ENCODE measurements at places on chromosomes 7 and 10. TPM values are rescaled to one million over a fixed set of nuclear protein-coding genes. Genes with fewer than 3 reads are reported as not detected.

The LDB1 gene
- total RNA-seq, result 78.5 TPM

The ECHDC3 gene
- 15.7 TPM for total RNA-seq

The DLX6 gene
- total RNA-seq, result not detected

The CYP2C9 gene
- total RNA-seq, result 1.5 TPM

The TMEM196 gene
- total RNA-seq, result 9.7 TPM

The MYL10 gene
- total RNA-seq, result 3.8 TPM

The HACD1 gene
- 12.9 TPM for total RNA-seq

The GIMAP8 gene
- total RNA-seq, result 7.5 TPM

The SFTPA2 gene
- not detected for total RNA-seq

The TRIM56 gene
- 13.4 TPM for total RNA-seq

The SAP25 gene
- not detected for total RNA-seq

The AKR1D1 gene
- not detected for total RNA-seq
